ENCODE measurements at places on chromosomes 4 and X. TPM values are rescaled to one million over a fixed set of nuclear protein-coding genes. Genes with fewer than 3 reads are reported as not detected.

The PCDH10 gene
- total RNA-seq: not detected

DNA sequence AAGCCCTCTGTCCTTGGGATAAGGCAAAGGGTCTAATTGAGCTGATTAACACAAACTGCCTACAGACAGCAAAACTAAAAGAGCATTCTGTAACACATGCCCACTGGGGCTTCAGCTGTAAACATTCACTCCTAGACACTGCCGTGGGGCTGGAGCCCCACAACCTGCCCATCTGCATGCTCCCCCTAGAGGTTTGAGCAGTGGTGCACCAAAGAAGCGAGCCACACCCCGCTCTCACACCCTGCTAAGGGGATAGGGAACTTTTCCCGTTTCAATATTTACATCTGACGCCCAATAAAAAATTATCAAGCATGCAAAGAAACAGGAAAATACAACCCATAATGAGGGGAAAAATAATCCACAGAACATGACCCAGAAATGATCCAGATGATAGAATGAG is 46.9 kb upstream of the HSD17B10 start:
- no peak overlapping the region for H3K27ac ChIP-seq
- no peaks in the 10 kb centered on the region for H3K27me3 ChIP-seq
- no peaks in the 10 kb centered on the region for H3K4me1 ChIP-seq
- H3K4me3 ChIP-seq: no peak overlapping the region
- no peak for DNase-seq

GRCh38 chr4:73021634-73022033 is 47.9 kb downstream of the COX18 start:
- H3K4me1 ChIP-seq: no peaks in the 10 kb centered on the region
- H3K36me3 ChIP-seq: no peaks in the 10 kb centered on the region
- H3K4me3 ChIP-seq: no peak overlapping the region

The NLRP2B gene
- total RNA-seq: not detected

- H3K27me3 ChIP-seq: no peaks in the 10 kb centered on the region
- H3K4me1 ChIP-seq: no peaks in the 10 kb centered on the region
- peaks cover 51% of the 10 kb centered on the region for H3K36me3 ChIP-seq
- H3K27ac ChIP-seq: no peak overlapping the region
- no peak for DNase-seq
These were observed 33.4 kb downstream of the RPS6KA3 start for GRCh38 chrX:20233336-20233735.

The TMEM150C gene
- not detected for total RNA-seq

DNA sequence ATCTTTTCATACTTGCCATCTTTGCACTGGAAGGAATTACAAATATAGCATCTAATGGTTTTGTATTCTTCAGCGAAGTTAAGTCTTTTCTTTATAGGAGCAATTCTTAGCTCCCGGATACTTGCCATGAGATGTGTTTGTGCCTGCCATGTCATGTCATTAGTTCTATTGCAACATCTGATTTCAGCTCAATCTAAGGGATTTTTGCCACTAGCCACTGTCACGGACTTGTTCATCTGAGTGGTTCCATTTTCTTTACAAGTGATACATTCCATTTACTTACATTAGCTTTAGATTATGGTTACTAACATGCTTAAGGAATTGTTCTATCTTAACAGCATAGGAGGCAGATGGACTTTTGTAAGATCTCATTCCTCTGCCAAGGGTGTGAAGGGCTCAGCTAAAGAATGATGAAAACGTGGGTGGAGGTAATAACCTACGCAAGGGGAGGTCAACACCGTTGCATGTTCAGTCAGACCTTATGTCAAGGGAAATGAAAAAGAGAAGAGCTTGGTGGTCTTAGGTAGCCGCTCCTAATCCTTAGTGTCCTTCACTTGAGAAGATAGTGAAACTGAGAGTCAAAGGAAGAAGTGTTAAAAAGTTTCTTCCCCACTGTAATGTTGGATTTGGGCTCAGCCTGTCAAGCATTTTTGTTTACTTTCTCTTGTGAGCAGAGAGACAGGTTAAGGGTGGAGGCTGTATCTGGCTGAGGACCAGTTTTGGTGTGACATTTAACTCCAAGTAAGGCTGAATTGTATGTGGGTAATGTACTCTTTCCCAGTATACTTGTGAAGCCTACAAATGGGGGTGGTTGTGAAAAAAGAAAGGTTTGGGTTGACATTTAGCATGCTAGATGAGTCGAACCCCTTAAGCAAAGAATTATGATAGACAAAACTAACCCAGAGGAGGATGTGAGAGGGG is 3.6 kb upstream of the KLHL2 start:
- H3K4me1 ChIP-seq: peaks cover 42% of the 10 kb centered on the region
- peaks cover 2% of the 10 kb centered on the region for H3K27me3 ChIP-seq
- H3K27ac ChIP-seq: peak overlapping the region; percentile 48
- H3K4me3 ChIP-seq: no peak overlapping the region
- H3K36me3 ChIP-seq: peaks cover 5% of the 10 kb centered on the region

The EGF gene
- total RNA-seq: not detected

Measured in activated CD4-positive, alpha-beta T cell treated with anti-CD3 and anti-CD28 coated beads, Interleukin-2, amount 10 ng/mL, durations not matched to agents 7 days and 5 days (primary cell).